Activated CD8-positive, alpha-beta T cell treated with anti-CD3 and anti-CD28 coated beads, Interleukin-2, amount 10 ng/mL, durations not matched to agents 7 days and 5 days (primary cell): ENCODE measurements at places on chromosomes 3 and 15. TPM values are rescaled to one million over a fixed set of nuclear protein-coding genes. Genes with fewer than 3 reads are reported as not detected.

The KBTBD13 gene
- not detected for total RNA-seq

The GNAI2 gene
- 515 TPM for total RNA-seq

The ANKRD34C gene
- not detected for total RNA-seq

The CFAP161 gene
- total RNA-seq = not detected

The AMIGO3 gene
- 0.95 TPM for total RNA-seq

The ANKRD63 gene
- not detected for total RNA-seq

The GOLGA8N gene
- total RNA-seq = 36.9 TPM

The COLQ gene
- total RNA-seq = 6.0 TPM

The EAF2 gene
- 13.1 TPM for total RNA-seq

The TRH gene
- not detected for total RNA-seq

The GPR15 gene
- total RNA-seq = 18.9 TPM

- H3K27me3 ChIP-seq = no peaks in the 10 kb centered on the region
- no peak overlapping the region for H3K27ac ChIP-seq
- peaks cover 6% of the 10 kb centered on the region for H3K36me3 ChIP-seq
- no peak overlapping the region for H3K4me3 ChIP-seq
These were observed 13.5 kb upstream of the DUSP7 start for GRCh38 chr3:52069855-52070254.

GRCh38 chr3:26256224-26256623, 366.3 kb upstream of the LRRC3B start:
- H3K36me3 ChIP-seq = no peaks in the 10 kb centered on the region
- H3K4me3 ChIP-seq = no peak overlapping the region
- no peak for DNase-seq
- no peaks in the 10 kb centered on the region for H3K27me3 ChIP-seq

- H3K27ac ChIP-seq = no peak overlapping the region
- H3K4me3 ChIP-seq = no peak overlapping the region
- H3K27me3 ChIP-seq = no peaks in the 10 kb centered on the region
- H3K4me1 ChIP-seq = peaks cover 5% of the 10 kb centered on the region
These were observed 215.3 kb upstream of the SEMA6D start for GRCh38 chr15:47502041-47502440.

GRCh38 chr3:125679258-125679657, 84.0 kb upstream of the OSBPL11 start:
- no peak for DNase-seq
- no peak overlapping the region for H3K4me3 ChIP-seq
- H3K27ac ChIP-seq = no peak overlapping the region
- H3K4me1 ChIP-seq = no peaks in the 10 kb centered on the region
- H3K36me3 ChIP-seq = no peaks in the 10 kb centered on the region

- H3K4me1 ChIP-seq = peaks cover 24% of the 10 kb centered on the region
- peak overlapping the region; percentile 80 for H3K4me3 ChIP-seq
- H3K36me3 ChIP-seq = peaks cover 12% of the 10 kb centered on the region
- H3K27me3 ChIP-seq = peaks cover 7% of the 10 kb centered on the region
These were observed 929 bp upstream of the MTMR10 start for GRCh38 chr15:30992249-30992864.

DNA sequence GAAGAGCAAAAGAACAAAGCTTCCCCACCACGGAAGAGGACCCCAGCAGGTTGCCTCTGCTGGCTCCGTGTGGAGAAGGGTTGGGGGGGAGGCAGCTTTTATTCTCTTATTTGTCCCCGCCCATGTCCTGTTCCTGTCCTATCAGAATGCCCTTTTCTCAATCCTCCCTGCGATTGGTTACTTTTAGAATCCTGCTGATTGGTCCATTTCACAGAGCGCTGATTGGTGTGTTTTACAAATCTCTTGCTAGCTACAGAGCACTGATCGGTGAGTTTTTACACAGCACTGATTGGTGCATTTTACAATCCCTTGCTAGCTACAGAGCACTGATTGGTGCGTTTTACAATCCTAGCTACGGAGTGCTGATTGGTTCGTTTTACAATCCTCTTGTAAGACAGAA, 100.6 kb upstream of the KLF13 start:
- H3K27ac ChIP-seq = no peak overlapping the region
- H3K4me1 ChIP-seq = peaks cover 23% of the 10 kb centered on the region
- H3K36me3 ChIP-seq = no peaks in the 10 kb centered on the region
- H3K4me3 ChIP-seq = no peak overlapping the region

DNA sequence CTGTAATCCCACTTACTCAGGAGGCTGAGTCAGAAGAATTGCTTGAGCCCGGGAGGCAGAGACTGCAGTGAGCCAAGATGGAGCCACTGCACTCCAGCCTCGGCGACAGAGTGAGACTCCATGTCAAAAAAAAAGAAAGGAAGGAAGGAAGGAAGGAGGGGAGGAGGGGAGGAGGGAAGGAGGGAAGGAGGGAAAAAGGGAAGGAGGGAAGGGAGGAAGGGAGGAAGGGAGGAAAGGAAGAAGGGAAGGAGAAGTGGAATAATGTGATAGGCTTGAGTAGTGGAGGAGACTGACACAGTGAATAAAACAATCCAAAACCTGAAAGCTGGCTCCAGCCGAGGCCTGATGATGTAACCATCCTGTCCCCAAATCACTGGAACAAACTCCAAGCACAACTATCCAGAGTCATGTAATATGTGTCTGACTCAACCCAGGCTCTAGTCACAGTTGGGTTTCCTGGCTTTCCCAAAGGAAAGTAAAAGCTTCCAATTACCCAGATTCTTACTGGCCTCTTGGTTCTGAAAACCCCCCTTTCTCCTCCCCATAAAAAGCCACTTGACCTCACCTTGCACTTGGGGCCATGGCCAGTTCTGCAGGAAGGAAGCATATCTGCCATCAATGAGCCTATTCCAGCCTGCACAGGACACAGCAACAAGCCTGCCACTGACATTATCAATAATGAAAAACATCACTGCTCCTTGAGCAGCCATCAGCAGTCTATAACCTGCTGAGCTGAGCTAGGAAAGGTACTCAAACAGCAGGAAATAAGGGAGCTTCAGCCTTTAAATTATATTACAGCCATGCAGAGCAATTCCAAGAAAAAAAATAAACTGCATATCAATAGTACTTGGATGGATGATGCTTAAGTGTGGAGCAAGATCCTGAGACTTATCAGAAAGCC, 48.3 kb downstream of the MB21D2 start:
- H3K36me3 ChIP-seq = no peaks in the 10 kb centered on the region
- H3K27me3 ChIP-seq = no peaks in the 10 kb centered on the region
- H3K27ac ChIP-seq = no peak overlapping the region
- H3K4me3 ChIP-seq = no peak overlapping the region
- peaks cover 9% of the 10 kb centered on the region for H3K4me1 ChIP-seq

GRCh38 chr3:76083992-76084391, 298.6 kb upstream of the ZNF717 start:
- H3K27me3 ChIP-seq = no peaks in the 10 kb centered on the region
- H3K4me1 ChIP-seq = no peaks in the 10 kb centered on the region
- H3K27ac ChIP-seq = no peak overlapping the region
- H3K36me3 ChIP-seq = no peaks in the 10 kb centered on the region
- DNase-seq = no peak

DNA sequence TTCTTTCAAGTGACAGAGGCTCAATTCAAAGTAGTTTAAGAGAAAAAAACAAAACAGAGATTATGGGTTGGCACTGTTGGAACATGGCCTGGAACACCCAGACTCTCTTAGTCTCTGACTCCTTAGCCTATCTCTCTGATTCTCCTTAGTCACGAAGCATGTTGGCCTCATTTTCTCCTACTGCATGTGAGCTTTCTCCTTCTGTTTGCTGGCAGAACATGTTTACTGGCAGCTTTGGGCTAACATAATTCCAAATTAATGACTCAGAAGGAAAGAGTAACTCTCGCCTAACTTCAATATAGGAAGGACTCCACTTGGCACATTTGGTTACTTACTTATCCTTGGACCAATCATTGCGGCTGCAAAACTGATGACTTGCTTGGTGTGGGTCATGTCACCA, 21.7 kb upstream of the CCDC39 start:
- H3K36me3 ChIP-seq = no peaks in the 10 kb centered on the region
- DNase-seq = no peak
- no peak overlapping the region for H3K27ac ChIP-seq
- no peaks in the 10 kb centered on the region for H3K4me1 ChIP-seq

GRCh38 chr3:172076212-172076611, 36.8 kb downstream of the FNDC3B start:
- H3K4me3 ChIP-seq = no peak overlapping the region
- H3K4me1 ChIP-seq = no peaks in the 10 kb centered on the region
- H3K27me3 ChIP-seq = no peaks in the 10 kb centered on the region
- H3K36me3 ChIP-seq = peaks cover 7% of the 10 kb centered on the region
- DNase-seq = no peak
- no peak overlapping the region for H3K27ac ChIP-seq

DNA sequence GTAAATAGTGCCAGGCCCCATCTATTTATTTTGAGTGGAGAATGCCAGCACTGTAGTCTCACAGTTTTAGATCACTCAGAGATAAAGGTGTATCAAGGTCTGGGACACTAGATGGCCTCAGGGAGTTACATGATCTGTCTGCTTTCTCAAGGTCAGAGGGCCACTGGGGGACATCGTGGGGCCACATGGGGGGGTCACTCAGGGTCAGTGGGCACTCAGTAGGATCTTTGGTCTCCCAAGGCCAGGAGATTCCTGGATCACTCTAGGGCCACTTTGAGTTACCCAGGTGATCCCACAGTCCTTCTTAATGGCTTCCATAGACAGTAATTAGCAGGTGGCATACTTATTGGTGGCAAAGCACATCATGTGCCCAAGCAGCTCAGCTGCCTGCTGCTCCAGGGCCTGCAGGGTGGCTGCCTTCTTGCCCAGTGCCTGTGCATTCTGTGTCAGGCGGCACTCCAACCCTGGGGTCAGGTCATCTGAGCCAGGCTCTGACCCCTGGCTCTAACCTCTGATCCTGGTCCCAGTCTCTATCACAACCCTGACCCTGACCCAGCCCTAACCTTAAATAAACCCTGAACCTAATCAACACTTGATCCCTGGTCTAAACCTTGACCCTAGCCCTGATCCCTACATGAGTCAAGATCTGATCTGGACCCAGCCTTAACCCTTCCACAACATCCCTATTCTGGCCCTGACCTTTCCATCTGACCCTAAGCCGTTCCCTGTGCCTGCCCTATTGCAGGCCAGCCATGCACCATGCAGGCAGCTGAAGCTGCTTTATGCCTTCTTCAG, 1.8 kb upstream of the LAMB2 start:
- H3K27me3 ChIP-seq = peaks cover 14% of the 10 kb centered on the region
- H3K36me3 ChIP-seq = no peaks in the 10 kb centered on the region
- no peak for DNase-seq
- H3K4me1 ChIP-seq = peaks cover 8% of the 10 kb centered on the region

GRCh38 chr3:63278171-63279004, at the start of gene SYNPR:
Gene SYNPR, plus strand, starts transcription at chr3:63278308.
- no peak within 1 kb of the TSS for H3K4me3 ChIP-seq
- DNase-seq = no peak
- peaks cover 25% of the 10 kb centered on the region for H3K27me3 ChIP-seq
- H3K4me1 ChIP-seq = no peaks in the 10 kb centered on the region

- no peak for DNase-seq
- H3K27me3 ChIP-seq = no peaks in the 10 kb centered on the region
These were observed 60.0 kb upstream of the CHD2 start for GRCh38 chr15:92840149-92840548.

DNA sequence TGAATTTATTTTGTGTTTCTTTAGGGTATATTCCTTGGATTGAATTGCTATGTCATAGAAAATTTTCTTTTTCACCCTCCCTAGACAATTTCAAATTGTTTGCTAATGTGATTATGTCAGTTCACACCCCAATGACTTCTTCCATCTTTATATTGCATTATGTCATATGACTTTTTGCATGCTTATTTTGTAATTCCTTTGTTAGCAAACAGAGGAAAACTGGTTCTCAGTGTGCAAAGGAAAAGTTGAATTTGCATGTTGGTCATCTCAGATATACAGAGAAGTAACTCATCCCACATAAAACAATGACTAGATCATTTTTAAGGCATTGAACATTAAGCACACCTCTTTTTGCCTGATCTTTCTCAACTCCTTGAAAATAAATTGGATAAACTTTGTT, 3.3 kb upstream of the RNF13 start:
- H3K4me3 ChIP-seq = no peak overlapping the region
- no peak for DNase-seq
- no peak overlapping the region for H3K27ac ChIP-seq
- peaks cover 5% of the 10 kb centered on the region for H3K36me3 ChIP-seq
- H3K4me1 ChIP-seq = peaks cover 18% of the 10 kb centered on the region

GRCh38 chr3:11919390-11919789, 72.7 kb upstream of the TAMM41 start:
- H3K27me3 ChIP-seq = peaks cover 10% of the 10 kb centered on the region
- H3K4me3 ChIP-seq = no peak overlapping the region
- DNase-seq = no peak

GRCh38 chr3:106710596-106710995, 666.6 kb upstream of the CCDC54 start:
- no peaks in the 10 kb centered on the region for H3K36me3 ChIP-seq
- no peak overlapping the region for H3K27ac ChIP-seq
- no peak for DNase-seq
- no peaks in the 10 kb centered on the region for H3K27me3 ChIP-seq
- no peaks in the 10 kb centered on the region for H3K4me1 ChIP-seq

GRCh38 chr3:169315141-169315540, 348.4 kb downstream of the MECOM start:
- no peak overlapping the region for H3K4me3 ChIP-seq
- no peak for DNase-seq
- no peak overlapping the region for H3K27ac ChIP-seq

DNA sequence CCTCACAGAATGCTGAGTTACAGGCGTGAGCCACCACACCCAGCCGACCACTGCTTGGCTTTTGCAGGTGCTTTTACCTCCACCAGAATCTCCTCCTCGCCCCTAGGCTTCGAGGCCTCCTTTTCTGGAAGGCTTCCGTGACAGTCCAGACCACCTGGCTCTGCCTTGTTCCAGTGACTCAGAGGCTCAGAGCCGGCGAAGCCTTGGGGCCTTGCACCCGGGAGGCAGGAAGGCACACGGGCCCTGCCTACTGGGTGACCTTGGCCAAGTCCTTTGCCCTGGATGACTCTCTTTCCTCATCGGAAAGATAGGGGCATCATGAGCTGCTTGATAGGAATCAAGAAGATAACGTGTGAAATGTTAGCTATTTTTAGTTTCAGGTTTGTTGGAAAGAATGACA, 31.3 kb upstream of the FURIN start:
- no peaks in the 10 kb centered on the region for H3K27me3 ChIP-seq
- H3K36me3 ChIP-seq = no peaks in the 10 kb centered on the region
- H3K4me1 ChIP-seq = peaks cover 72% of the 10 kb centered on the region
- peak overlapping the region; percentile 50 for H3K27ac ChIP-seq

DNA sequence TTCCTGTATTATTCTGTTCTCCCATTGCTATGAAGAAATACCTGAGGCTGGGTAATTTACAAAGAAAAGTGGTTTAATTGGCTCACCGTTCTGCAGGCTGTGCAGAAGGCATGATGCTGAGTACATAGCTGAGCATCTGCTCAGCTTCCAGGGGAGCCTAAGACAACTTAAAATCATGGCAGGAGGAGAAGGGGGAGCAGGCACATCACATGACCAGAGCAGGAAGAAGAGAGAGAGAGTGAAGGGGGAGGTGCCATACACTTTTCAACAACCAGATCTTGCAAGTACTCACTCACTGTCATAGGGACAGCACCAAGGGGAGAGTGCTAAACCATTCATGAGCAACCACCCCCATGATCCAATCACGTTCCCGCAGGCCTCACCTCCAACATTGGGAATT, 184.4 kb downstream of the GOLGA8K start:
- H3K4me3 ChIP-seq = no peak overlapping the region
- no peaks in the 10 kb centered on the region for H3K4me1 ChIP-seq
- no peak overlapping the region for H3K27ac ChIP-seq

GRCh38 chr3:42497009-42497731, 5.3 kb upstream of the VIPR1 start:
- no peaks in the 10 kb centered on the region for H3K36me3 ChIP-seq
- H3K4me3 ChIP-seq = no peak overlapping the region
- H3K27ac ChIP-seq = no peak overlapping the region

GRCh38 chr15:73150831-73151230, 98.6 kb downstream of the NEO1 start:
- DNase-seq = no peak
- peaks cover 2% of the 10 kb centered on the region for H3K36me3 ChIP-seq
- H3K4me3 ChIP-seq = no peak overlapping the region
- no peaks in the 10 kb centered on the region for H3K4me1 ChIP-seq
